Natural killer cell treated with Interleukin-12 subunit alpha and Interleukin-12 subunit beta and Interleukin-15 and Interleukin-18, amount 100 ng/mL, for 72 hours (primary cell): ENCODE measurements at places on chromosomes 11 and 22. TPM values are rescaled to one million over a fixed set of nuclear protein-coding genes. Genes with fewer than 3 reads are reported as not detected.
A peak's percentile ranks its signal among the peaks of the same experiment; 100 is the strongest.

DNA sequence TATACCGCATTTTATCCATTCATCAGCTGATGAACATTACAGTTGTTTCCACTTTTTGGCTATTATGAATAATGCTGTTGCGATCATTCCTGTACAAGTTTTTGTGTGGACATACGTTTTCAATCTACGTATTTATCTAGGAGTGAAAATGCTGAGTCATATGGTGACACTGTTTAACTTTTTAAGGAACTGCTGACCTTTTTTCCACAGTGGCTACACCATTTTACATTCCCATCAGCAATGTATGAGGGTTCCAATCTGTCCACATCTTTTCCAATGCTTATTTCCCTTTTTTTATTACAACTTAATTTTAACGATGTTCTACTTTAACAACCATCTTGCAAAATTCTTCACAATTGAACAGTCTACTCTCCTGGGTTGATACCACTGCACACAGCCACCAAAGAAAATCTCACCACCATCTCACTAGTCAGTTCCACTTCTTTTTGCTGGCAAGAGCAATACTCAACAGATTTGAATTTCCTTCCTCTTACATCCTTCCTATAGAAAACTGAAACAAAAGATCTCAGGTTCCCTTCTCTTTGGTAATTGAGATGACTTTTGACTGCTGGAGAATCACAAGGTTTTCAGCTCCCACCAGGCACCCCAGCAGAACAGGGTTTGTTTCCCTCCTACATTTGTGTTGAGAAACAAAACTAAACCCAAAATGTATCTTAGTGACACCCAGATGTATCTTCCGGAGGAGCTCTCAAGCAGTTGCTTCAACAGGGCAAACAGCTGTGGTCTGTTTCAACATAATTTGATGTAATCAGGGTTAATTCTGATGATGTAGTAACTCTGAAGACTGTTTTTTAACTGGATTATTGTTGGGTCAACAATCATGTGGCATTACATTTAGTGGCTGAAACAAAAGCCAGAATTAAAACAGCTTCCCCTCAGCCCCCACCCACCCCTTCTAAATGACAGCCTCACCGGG, 7.0 kb upstream of the GAB2 start:
- no peak for DNase-seq

GRCh38 chr11:61042537-61042936, 59.8 kb upstream of the CD5 start:
- no peak for DNase-seq

GRCh38 chr11:102829316-102830000, 14.0 kb downstream of the MMP3 start:
- no peak for DNase-seq

DNA sequence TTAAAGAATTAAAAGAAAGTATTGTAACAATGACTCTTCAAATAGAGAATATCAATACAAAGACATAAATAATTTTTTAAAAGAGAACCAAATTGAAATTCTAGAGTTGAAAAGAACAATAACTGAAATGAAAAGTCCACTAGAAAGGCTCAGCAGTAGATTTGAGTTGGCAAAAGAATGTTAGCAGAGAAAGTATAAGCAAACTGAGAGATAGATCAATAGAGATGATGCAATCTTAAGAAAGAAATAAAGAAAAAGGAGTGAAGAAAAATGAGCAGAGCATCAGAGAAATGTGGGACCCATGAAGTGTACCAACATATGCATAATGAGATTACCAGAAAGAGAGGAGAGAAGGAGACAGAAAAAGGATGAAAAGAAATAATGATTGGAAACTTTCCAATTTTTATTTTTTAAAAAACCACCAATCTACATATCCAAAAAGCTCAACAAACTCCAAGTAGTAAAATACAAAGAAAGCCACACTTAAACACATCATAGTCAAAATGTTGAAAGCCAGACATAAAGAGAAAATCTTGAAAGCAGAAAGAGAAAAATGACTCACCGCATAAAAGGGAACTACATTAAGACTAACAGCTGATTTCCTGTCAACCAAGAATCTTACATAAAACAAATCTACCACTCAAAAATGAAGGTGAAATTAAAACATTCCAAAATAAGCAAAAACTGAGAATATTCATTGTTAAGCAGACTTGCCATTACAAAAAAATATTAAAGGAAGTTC, 20.9 kb downstream of the NCF4 start:
- DNase-seq: no peak

- peak; percentile 41 for DNase-seq
Measured at GRCh38 chr22:49575703-49576081, 252.0 kb downstream of the BRD1 start.

- no peak for DNase-seq
Measured at GRCh38 chr11:2140411-2141400, 1.5 kb upstream of the IGF2 start.

GRCh38 chr11:65290448-65291165, 24.1 kb upstream of the CDC42EP2 start:
- no peak for DNase-seq

GRCh38 chr22:45564349-45565030, 61.8 kb downstream of the FBLN1 start:
- DNase-seq: peak; percentile 48

DNA sequence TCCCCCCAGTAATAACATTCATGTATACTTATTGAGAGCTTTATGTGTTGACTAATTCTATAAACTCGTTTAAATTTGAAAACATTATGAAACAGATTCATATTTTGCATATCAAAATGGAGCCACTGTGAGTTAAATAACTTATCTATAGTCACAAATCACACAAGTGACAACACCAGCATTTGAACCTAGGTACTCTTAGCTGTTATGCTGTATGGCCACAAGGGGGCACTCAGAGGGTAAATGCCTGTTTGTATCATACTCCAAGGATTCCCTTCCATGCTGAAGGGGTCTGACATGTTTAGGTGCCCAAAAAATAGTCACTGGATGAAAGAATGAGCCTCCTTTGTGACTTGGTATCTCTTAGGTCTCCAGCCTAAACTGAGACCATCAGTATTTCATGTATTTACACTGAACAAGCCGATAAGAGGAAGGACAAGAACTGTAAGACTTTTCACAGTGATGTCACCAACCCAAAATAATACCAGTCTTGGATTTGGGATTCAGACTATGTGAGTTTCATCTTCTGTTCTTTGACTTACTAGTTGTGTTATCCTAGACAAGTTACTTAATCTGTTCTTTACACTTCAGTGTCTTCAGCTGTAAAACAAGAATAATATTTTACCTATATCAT, 12.2 kb upstream of the OR52D1 start:
- no peak for DNase-seq

- no peak for DNase-seq
Measured at GRCh38 chr11:44029977-44030911, 17.5 kb upstream of the ACCSL start.

DNA sequence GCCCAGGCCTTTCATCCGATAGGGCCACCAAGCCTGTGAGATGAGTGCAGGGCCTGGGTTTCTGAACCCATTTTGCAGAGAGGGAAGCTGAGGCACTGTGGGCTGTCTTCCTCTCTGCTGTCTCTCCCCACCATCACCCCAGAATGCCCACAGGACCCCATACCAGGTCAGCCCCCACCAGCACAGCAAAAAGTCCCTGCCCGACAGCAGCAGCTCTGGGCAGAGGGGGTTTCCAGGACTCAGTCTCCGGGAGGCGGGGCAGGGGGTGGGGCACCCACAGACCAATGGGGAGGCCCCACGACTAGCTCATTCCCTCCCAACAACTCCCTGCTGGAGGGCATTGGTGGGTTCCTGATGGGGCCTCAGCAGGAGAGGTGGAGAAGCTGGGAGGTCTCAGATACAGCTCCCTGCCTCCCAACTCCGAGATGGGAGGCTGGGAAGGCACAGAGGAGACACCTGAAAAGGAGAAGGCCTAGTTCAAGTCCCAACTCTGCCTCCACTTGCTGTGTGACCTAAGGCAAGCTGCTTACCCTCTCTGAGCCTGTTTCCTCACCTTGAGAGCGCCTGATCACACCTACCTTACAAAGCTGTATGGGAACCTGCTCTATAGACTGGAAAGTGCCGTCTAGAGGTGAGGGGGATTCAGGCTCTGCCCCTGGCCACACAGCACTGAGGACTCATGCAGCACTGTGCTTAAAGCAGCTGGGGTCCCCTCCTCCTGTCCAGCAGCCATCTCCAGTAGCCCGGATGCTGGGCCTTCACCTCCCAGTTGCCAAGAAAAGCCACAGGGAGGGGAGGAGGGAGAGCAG, 3.5 kb downstream of the CBX7 start:
- peak; percentile 74 for DNase-seq

DNA sequence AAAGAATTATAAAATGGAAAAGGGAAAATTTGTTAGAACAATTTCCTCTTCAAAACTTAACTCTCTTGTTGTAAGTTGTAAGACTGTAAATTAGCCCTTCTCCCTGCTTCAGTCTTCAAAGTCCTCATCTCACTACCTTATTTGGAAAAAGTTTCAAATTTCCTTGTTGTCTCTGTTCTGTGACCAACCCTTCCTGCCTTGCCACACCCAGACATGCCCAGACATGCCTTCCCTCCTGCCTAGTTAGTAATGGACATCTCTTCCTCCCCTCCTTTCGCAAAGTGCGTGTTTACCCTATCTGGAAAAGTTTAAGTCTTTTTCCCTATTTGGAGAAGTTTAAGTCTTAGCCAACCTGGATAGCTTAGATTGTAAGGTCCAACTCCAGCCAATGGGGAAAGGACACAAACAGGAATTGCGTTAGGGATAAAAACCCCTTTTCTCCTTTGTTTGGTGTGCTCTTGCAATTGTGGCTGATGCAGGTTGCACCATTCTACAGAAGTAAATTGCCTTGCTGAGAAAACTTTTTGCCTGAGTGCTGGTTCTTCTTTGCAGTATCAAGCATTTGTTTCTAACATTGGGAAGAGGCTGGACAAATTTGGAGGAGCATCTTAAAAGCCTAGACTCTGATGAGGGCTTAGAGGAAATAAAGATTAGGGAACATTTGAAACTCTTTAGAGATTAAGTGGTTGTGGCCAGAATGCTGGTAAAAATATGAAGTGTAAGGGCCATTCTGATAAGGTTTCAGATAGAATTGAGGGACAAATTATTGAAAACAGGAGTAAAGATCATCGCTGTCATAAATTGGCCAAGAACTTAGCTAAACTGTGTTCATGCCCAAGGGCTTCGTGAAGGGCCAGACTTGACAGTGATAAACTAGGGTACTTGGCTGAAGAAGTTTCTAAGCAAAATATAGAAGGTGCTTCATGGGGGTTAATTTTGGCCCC, 15.4 kb downstream of the OR52K2 start:
- DNase-seq: no peak

DNA sequence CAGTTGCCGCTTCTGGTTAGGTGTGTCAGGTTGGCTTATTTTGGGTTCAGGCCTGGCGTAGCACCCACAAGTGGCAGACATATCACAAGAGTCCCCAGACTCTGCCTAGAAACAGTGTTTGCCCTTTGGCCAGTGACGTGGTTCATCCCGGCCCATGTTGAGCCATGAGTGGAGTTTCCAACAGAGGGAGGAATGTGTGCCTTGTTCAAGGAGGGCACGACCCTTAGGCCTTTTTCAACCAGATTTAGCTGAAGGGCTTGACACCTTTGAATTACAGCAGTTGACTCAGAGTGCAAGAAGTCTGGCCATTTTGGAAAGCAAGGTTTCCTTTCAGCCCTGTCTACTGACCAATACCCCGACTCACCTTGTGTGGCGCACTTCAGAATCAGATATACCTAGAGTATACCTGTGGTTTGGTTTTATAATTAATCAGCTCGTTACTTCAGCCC, 15.1 kb upstream of the AIFM3 start:
- no peak for DNase-seq

DNA sequence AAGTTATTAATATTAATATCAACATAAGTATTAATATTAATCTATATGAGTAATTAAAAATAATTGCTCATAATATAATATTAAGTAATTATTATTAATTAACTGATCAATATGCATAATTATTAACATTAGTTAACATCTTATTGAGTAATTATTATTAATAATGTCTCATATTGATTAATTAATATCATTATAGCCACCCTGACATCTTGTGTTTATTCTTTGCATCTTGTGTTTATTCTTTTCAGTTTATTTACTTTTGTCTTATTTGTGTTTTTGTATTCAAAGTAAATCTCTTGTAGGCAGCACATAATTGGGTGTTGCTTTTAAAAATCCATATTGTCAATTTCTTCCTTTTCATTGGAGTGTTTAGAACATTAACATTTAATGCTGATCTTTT, 56.6 kb downstream of the MYEOV start:
- no peak for DNase-seq

- no peak for DNase-seq
Measured at GRCh38 chr11:104003491-104003890, 32.9 kb upstream of the DDI1 start.

GRCh38 chr22:48842976-48843375, 984.7 kb downstream of the BRD1 start:
- no peak for DNase-seq

DNA sequence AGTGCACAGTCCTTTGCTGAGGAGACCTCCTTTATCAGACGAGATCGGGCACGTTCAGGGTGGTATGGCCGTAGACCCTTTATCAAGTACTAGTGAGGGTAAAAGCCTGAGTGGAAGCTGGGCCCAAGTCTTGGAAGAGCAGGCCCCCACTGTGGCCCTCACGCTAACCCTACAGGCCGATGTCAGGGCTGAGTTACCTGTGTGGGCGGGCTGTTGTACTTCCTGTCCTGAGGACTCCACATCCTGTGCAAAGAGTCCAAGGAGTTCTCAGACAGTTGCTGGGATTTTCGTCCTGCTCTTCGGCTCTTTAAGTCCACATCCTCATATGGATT, 34.9 kb downstream of the RPL27A start:
- no peak for DNase-seq

GRCh38 chr11:57349491-57350274, 11.5 kb downstream of the P2RX3 start:
- DNase-seq: peak; percentile 79

DNA sequence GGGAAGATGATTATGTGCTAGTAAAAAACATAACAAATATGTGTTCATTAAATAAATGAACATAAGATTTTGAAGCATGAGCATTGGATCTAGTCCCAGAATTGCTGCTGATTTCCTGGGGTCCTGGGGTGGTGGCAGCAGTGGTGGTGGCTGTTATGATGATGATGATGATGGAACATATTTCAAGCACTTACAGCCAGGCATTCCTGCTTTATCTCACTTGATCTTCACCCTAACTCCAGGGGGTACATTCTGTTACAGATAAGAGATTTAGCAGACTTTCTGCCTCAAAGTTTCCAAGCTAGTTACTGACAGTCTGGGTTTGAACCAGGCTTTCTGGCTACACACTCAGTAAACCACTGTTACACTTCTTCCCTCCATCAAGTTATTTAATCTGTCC, 5.2 kb downstream of the TRAPPC4 start:
- no peak for DNase-seq

Gene HTR3B
- total RNA-seq: not detected

Gene PRAME
- total RNA-seq: not detected

Gene FBLN1
- total RNA-seq: not detected

Gene MMP12
- not detected for total RNA-seq

Gene ARFIP2
- total RNA-seq: 71.7 TPM

Gene OR52A1
- total RNA-seq: not detected

Gene GRM5
- 0.11 TPM for total RNA-seq

Gene CCDC87
- total RNA-seq: not detected

Gene PLEKHA7
- total RNA-seq: 0.84 TPM
